C1 segment of cervical spinal cord (tissue), 14 donors: ENCODE measurements at places on chromosomes 5 and 9.

DNA sequence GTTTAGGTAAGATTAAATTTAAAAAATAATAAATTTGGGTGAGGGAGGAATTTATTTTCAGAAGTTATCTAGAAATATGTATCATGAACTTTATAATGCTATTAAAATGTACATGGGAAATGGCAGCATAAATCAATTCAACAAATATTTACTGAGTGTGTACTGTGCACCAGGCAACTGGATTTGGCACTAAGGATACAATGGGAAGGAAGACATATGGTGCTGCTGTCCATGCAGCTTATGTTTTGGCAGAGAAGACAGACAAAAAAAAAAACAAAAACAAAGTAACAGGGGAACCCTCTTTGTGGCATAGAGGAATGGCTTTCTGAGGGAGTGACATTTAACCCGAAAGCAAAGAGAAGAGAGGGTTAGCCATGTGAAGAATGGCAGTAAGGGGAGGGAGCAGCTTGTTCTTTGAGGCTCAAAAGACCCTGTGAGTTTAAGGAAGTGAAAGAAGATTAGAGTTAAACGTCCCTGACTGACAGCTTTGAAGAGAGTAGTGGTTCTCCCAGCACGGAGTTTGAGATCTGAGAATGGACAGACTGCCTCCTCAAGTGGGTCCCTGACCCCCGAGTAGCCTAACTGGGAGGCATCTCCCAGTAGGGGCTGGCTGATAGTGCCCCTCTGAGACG is 23.9 kb downstream of the CNTRL start:
- DNase-seq = no peak

- DNase-seq = no peak
Observed at GRCh38 chr9:127102176-127102575, 20.3 kb downstream of the ANGPTL2 start.

GRCh38 chr9:93677641-93678136 is 101.3 kb downstream of the PHF2 start:
- DNase-seq = no peak

DNA sequence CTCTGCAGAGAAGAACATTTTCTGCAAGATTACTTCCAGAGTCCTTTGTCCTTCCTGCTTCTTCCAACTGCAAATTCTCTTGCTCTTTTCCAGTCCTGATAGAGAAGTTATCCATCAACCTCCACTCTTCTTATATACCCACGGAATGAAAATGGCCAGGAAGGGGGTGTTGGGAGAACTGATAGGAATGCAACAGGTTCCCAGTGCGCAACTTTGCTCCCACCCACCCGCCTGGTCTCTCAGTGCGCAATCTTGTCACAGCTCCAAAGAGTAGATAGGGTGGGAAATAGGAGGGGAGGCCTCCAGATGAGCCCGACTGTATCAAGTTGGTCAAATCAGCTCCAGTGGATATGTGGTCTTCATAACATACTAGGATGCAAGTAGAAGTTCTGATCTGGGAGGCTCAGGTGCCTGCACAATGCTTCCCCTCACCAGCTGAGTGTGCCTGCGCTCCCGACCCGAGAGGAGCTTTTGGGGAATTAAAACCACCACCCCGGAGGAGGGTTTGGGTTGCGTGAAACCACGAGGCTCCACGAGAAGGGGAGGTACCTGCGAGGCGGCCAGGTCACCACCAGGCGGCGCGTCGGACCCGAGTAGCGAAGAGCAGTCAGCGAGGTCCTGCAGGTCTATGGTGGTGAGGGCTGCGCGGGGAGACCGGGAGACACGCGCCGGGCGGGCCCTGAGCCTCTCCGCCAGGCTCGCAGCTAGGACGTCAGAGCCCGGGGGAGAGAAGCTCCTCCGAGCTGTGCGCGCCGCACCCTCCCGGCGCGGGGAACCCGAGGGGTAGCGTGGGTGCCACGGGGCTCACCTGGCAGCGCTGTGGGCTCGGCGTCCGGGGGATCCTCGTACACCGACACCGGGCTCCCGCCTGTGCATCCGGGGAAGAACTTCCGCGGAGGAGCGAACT is 835 bp downstream of the MCIDAS start:
- no peak for DNase-seq

DNA sequence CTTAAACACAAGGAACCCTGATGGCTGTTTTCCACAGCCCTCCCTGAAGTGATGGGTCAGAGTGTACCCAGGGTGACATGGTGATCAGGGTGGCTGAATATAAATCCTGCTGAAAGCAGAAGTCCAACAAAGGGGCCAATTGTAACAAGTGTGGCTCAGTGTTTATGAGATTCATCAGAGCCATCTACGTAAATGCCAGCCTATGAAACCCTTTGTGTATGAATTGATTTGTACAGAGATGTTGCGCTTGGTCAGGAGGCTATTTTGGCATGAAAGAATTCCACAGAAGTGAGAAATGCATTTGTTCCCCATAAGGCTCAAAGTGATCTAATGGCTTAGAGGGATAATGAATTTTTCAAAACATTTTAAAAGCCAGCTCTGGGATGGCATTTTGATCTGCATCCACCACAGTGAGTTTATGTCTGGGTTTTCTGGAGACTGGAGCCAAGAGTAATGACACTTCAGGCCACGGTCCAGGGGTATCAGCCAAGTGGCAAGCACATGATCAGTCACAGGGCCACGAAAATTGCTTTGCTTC is 12.4 kb downstream of the PRUNE2 start:
- peak; percentile 65 for DNase-seq

DNA sequence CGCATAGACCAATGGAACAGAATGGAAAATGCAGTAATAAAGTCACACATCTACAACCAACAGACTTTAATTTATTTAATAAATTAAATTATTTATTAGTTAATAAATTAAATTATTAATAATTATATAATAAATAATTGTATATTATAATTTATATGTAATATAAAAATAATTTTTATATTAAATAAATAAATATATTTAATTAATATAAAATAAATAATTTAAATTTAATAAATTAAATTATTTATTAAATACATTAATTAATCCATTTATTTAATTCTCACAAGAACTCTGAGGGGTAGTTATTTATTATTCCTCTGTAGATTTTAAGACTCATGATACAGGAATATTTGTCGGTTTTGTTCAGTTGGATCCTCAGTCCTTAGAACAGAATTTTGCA is 176.1 kb upstream of the ADAMTS19 start:
- no peak for DNase-seq

GRCh38 chr5:138523406-138523805 is 19.6 kb downstream of the ETF1 start:
- no peak for DNase-seq

- no peak for DNase-seq
Observed at GRCh38 chr5:122810405-122810804, 35.0 kb upstream of the SNX24 start.

GRCh38 chr5:151221574-151221973 is 2.3 kb downstream of the CCDC69 start:
- no peak for DNase-seq

DNA sequence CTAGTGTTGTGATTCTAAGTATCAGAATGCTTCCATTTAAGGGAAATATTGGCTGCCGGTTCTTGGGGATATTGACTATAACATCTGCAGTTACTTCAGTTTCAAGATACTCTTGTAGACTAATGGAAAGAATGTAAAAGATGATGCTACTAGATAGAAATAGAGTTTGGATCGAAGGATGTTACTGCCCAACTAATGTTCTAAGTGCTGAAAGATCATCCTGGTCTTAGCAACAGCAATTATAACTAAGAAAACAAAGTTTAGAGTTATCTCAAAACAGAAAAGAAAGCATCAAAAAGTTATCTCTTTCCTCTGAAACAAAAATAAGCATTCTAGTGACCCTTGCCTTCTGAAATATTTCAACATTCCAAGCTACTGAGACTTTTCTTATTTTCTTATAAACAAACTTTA is 49.9 kb downstream of the ITGA1 start:
- no peak for DNase-seq

DNA sequence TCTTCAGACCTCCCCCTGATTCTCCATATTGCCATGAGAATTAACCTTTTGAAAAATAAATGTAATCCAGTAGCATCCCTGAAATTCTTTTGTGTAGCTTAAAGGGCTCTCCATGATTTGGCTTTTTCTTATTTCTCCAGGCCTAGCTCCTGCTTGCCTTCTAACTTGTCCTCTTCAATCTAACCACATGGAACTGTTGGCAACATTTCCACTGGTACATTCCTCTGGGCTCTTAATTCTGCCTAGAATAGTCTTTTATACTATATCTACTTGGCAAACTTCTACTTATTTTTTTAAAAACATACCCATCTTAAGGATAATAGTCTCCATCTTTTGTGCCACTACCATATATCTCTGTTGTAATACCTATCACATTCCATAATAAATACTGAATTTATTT is 54.1 kb downstream of the GNG10 start:
- DNase-seq = no peak

DNA sequence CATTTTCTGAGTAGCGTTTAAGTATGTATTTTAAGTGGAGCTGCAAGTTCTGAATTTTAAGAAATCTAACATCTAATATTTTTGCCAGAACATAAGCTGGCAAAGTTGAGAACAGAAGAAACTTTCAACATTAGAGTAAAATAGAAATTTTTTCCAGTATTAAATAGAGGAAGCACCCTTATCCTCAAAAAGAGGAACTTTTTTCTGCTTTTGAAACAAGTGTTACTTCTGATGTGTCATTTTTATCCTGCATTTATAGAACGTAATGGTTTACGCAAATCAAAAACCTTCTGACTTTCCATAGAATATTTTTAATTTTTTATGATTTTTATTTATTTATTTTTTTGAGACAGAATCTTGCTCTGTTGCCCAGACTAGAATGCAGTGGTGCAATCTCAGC is 21.8 kb downstream of the ZBED3 start:
- no peak for DNase-seq

- no peak for DNase-seq
Observed at GRCh38 chr9:17810728-17811571, 232.1 kb downstream of the SH3GL2 start.

DNA sequence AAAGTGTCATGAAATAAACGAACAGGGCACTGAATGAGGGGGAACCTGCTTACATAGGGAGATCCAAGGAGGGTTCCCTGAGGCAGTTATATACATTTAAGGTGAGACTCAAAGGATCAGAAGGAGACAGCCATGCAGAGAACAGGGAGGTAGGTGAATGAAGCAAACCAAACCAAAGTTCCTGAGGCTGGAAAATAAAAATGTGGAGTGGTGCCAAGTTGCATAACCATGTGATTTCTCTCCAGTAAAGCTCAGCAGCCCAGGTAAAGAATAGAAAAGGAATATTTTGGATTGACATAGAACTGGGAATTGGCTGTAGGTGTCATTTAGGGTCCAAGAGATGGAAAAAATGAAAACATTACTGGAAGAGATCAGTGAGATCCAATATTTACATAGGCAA is 110.7 kb downstream of the CAAP1 start:
- DNase-seq = no peak

DNA sequence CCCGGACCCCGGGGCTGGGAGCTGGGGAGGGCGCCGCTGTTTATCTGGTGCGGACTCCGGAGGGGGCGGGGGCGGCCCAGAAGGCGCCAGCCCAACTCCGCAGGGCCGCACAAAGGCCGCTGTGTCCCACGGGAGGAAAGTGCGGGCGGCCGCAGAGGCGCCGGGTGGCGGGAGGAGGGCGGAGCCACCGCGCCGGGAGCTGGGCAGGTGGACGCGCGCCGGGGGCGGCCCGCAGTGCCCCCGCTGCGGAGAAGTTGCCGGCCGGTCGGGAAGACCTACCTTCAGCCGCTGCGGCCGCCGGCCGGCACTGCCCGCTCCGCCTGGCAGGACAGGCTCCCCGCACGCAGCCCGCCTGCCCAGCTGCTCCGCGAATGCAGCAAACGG is 43.6 kb downstream of the NACC2 start:
- peak; percentile 91 for DNase-seq

GRCh38 chr5:159904874-159905273 is 11.4 kb upstream of the ADRA1B start:
- DNase-seq = no peak

DNA sequence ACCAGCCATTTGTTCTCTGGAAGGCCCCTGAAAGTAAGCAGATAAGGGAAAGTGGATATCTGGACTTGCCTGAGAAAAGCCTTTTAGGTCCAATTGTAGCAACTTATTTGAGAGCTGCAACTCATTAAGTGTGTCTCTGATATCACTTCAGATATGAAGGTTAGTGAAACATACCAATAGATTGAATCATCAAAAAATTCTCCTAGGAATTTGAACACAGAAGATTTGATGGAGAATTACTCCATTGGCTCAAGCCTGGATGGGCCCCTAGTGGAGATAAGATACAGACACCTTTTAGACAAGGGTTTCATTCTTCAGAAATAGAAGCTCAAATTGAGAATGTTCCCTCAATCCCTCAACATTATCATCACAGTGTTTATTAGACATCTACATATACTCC is 356.7 kb downstream of the NDUFS4 start:
- no peak for DNase-seq

- DNase-seq = no peak
Observed at GRCh38 chr9:127717766-127718165, 1.9 kb downstream of the TTC16 start.

DNA sequence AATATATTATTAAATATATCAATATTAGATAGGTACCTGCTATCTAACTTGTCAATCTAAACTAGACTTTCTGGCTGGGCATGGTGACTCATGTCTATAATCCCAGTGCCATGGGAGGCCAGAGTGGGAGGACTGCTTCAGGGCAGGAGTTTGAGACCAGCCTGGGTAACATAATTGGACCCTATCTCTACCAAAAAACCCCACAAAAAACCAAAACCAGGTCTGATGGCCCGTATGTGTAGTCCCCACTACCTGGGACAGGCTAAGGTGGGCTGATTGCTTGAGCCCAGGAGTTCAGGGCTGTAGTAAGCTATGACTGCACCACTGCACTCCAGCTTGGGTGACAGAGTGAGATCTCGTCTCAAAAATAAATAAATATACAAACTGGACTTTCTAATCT is 55.0 kb downstream of the PJA2 start:
- DNase-seq = no peak

- no peak for DNase-seq
Observed at GRCh38 chr9:94079236-94079635, 5.0 kb upstream of the PTPDC1 start.

DNA sequence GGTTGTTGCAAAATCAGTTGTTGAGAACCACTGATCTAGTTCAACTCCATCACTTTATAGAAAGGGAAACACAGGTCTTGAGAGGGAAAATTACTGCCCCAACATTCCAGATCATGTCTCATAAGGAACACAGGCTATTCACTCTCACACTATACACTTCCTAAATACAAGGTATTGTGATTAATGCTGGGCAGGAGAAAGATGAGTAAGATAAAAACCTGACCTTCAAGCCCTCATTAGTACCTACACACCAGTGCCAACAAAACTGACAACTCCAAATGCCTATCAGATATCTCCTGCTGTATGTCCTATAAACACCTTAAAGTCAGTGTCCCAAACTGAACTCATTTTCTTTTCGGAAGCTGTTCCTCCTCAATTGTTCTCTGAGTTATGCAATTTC is 8.2 kb downstream of the GNE start:
- DNase-seq = no peak

- DNase-seq = no peak
Observed at GRCh38 chr5:57862471-57862911, 379.9 kb upstream of the ACTBL2 start.
